ENCODE measurements at places on chromosomes 16 and 17.

DNA sequence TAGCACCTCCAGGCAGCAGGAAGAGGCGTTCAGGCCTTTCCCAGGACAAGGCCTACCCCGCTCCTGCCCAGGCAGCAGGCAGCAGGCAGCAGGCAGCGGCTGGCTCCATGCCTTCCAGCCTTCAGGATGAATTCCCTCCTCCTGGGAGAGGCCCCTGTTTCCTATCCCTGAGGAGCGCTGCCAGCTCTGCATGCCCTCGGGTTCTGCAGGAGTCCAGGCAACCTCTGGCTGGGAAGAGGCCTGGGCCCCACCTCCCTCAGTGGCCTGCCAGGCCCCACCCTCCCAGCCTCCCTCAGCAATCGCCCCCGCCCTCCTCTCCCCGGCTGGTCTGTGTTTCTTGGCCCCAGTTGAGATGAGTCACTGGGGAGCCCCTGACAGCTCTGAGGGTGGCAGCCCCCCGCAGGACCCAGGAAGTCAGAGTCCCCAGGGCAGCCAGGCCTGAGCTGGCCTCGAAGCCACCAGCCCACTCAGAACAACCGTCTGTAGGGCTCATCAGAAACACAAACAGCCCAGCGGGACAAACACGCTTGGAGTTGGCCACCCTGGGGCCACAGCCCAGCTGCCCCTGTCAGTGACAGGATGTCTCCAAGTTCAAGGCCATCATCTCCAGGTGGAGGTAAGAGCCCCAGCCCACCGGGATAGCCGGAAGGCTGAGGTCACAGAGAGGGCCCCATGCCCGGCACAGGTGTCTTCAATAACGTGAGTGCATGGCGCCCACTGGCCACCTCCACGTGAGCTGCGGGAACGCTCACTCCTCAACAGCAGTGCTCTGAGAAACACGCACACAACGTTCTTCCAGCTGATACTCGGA is 39.5 kb upstream of the CIBAR2 start:
- DNase-seq: no peak

GRCh38 chr17:34998205-34998604 is 17.9 kb downstream of the LIG3 start:
- peak; percentile 75 for DNase-seq

DNA sequence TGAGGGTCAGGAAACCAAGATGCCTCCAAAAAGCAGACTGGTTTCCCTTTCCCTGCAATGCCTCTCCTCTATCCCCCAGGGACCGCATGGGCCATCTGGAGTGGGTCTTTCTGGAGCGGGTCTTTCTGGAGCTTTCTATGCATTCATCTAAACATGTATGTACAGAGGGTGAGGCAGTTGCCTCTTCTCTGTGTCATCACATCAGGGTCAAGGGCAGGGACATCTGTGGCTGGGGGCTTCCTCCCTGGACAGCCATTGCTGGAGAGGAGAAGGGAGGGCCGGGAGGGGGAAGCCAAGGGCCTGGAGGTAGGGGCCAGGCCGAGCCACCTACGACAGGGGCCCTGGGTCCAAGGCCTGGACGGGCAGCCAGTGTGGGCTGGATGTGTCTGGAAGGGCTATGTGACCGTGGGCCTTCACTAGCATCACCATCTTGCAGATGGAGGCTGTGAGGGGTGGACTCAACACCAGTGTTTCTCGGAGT is 840 bp downstream of the ADCY7 start:
- DNase-seq: no peak

DNA sequence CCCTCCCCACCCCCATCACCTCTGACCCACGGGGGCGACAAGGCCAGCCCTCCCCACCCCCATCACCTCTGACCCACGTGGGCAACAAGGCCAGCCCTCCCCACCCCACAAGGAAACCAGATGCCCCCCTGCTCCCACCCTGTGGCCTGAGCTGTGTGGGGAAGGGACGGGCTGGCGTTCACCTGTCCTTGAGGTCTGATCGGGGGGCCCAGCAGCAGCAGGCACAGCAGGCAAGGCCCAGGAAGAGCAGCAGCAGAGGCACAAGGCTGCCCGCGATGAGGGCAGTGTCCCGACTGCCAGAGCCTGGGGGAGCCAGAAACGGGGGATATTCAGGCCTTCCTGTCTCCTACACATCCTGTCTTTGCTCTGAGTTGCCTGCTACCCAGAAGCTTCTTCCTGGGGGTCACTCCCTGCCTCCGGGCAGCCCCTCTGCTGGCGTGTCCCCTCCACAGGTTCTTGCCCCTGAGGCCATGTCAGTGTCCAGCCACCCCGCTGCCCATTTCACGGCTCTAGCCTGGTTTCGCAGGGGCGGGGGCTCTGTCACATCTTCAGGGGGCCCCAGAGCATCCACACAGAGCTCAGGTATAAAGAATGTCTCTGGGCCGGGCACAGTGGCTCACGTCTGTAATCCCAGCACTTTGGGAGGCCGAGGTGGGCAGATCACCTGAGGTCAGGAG is 6.8 kb downstream of the SCARF1 start:
- peak; percentile 22 for DNase-seq

DNA sequence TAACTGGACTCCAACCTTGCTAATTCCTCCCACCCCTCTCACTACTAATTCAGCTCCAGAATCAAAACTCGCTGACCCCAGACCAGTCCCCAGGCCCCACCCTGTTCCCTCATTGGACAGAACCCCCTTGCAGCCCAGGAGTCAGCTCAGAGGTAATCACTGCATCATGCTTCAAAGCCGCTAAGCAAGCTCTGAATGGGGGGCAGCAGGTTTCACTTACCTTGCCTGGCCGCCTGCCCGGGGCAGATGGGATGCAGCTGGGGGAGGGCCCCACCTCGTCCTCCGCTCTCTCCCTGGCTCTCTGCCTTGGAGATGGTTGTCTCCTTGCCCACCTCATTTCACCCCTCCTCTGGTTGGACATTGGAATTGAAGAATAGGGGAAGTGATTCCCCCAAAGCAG is 4.8 kb upstream of the NGFR start:
- DNase-seq: no peak

DNA sequence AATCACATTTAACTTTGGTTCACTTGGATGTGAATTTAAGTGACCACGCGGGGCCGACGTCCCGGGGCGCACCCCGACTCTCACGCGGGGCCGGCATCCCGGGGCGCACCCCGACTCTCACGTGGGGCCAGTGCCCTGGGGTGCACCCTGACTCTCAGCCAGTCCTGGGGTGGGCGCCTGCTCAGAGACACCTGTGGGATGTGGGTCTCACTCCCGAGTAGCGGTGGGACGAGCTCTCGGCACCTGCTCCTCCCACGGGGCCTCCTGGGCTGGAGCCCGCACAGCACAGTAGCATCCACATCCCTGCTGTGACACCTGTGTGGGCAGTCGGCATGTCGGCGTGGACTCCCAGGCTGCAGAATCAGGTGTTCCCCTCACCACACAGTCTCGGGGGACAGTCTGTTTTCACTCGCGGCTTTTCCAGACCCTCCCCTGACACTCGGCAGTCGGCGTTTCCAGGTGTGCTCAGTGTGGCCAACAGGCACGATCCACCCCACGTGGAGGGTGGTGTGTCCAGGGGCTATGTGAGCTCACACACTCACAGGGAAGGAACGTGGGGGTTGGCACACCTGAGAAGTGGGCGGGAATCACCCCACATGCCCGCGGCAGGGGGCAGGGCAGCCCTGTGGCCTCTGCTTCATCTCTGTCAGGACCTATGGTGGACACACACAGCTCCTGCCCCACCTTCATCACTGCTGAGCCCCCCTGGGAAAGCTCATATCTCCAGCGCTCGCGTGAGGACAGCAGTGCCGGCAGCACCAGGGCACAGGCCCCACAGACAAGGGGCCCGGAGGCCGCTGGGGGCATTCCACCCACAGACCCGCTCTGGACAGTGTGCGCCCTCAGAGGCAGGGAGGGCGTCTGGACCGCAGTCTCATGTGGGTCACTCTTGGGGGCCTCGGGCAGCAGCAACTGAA is 51.8 kb downstream of the LMF1 start:
- DNase-seq: no peak

DNA sequence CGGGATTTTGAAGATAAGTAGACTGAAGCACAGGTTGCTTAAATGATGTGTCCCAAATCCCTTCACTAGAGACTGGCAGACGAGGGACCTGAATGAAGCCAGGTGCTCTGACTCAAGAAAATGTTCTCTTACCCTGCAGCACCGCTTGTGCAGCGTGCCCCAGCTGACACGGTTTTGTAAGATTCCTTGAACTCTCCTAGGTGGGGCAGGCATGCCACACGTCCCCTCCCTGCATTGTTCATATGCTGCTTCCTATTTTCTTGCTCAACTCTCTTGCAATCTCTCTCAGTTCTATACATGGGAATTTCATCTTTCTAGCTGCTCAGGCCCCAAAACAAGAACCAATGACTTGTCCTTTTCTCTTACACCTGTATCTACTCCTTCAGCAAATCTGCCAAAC is 22.1 kb upstream of the HNF1B start:
- no peak for DNase-seq

GRCh38 chr17:57679906-57680695 is 65.0 kb downstream of the CCDC182 start:
- no peak for DNase-seq

DNA sequence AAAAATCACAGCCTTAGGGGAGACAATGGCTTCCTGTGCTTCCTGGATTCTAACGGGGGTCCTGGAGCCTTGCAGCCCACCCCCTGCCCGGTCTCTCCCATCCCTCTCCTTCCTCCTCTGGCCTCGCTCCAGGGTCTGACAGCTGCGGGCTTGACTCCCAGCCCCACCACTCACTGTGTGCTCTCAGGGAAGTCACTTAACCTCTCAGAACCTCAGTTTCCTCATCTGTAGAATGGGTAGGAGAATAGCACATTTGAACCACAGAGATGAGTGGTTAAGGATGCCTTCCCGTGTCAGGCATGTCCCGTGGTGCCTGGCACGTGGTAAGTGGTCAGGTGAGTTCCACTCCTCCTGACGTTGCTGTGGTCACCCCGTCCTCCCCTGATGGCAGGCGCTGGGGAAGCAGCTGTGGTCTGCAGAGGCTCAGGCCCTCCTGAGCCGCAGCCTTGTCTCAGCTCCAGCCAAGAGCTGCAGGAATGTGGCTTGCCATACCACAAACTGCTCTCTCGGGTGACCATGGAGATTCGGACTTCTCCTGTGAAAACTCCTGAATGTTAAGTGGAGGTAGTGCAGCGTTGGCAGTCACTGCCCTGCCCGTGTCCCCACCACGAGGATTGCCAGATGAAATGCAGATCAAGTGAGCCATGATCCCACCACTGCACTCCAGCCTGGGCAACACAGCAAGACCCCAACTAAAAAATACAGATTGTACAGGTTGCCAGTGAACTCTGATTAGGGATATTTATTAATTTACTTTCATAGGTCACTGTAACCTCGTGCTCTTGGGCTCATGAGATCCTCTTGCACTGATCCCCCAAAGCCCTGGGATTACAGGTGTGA is 85.7 kb downstream of the NT5M start:
- DNase-seq: no peak

DNA sequence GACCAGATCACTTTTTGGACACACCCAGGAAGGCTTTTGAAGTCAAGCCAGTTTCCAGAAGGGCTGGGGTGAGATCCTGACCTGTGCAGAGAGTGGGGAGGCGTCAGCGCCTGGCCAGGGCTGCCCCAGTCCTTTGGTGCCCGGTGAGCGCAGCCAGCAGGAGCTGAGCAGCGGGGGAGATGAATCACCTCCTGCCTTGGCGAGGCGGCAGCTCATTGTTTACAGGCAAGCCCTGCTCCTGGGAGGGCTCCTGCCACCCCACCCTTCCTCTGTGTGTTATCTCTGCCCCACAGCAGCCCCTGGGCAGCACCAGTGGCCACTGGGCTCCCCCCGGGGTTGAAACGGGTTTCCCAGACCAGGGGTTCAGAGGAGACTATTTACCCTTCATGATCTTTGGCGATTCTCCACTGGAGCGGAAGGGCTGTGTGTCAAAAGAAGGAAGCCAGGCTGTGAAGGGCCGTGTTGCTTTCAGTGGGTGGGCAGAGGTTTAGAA is 14.1 kb upstream of the ITGB4 start:
- DNase-seq: no peak

DNA sequence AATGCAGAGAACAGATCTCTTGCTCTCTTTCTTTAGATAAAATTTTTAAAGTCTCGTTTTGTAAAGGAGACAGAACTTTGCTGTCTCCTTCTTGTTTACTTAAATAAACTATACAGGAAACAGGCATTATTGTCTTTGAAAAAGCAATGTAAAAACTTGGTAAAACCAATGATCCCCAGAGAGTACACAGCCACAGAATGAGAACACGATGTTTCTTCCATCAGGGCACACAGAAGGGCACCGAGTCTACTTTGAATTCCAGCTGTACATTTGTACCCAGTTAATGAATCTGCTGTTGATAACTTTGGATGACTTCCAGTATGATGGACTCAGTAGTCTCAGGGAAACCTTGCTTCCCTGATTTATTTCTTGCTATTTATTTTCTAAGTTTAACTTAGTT is 8.1 kb upstream of the TMEM100 start:
- no peak for DNase-seq

- peak; percentile 94 for DNase-seq
Measured at GRCh38 chr17:61399131-61400065, at the start of gene TBX2. TSS of gene TBX2 (plus strand) at chr17:61399843. CDS start at chr17:61400177, 334 bp downstream.

DNA sequence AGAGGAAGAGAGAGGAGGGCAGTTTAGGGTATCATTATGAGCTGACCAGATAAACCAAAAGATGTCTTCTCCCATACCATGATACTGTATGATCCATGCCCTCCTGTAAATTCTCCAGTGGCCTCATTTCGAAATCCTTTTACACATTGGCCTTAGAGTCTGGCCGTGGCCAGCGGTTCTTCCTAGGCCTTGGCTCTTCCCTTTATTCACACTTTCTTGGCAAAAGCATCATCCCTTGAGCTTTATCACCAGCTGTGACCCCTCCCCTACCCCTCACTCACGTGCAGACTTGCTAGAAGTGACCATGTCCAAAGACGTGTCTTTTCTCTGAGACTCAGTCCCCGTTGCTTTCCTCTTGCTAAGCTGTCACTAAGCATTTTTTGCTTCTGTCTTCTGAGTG is 22.8 kb downstream of the KATNIP start:
- peak; percentile 38 for DNase-seq

- DNase-seq: no peak
Measured at GRCh38 chr17:64608571-64608981, 53.5 kb downstream of the SMURF2 start.

DNA sequence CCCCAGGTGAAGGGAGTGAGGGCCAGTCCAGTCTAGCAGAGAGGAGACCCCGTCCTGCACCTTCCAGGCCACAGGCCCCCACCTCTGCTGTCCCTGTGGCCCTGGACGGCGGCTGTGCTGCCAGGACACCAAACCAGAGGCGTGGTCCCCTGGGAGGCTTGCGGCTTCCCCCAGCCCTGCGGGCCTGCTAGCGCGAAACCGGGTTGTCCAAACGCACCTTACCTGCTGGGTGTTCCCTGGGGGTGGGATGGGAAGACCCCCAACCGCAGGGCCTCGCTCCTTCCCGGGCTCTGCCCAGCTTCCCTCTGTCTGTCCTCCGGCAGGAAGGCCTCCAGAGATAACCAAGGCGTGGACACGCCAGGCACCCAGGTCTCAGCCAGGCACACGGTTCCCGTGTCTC is 19.6 kb upstream of the CACNA1H start:
- no peak for DNase-seq

DNA sequence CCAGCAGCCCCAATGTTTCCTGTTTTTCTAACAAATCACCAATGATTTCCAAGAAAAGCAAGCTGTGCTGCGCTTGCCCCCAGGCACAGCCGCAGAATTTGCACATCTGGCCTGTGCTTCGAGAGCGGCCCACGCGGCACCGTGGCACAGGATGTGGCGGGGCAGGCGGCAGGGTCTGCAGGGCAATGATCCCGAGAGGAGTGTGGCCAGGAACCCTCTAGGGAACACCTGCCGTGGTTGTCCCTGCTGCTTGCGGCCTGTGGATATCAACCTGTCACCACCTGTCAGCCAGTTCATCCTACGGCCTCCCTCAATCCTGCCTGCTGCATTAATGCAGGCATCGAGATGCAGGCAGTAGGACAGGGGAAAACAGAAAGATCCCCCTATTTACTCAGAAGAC is 24.0 kb downstream of the PIK3R5 start:
- DNase-seq: no peak

GRCh38 chr16:81925016-81925415 is 86.3 kb downstream of the SDR42E1 start:
- DNase-seq: no peak
